ENCODE measurements at places on chromosomes 3 and 15. TPM values are rescaled to one million over a fixed set of nuclear protein-coding genes. Genes with fewer than 3 reads are reported as not detected.

Gene SEMA7A
- 2.0 TPM for total RNA-seq

Gene GPR27
- total RNA-seq, result 2.3 TPM

Gene FNDC3B
- total RNA-seq, result 133 TPM

Gene IMPG2
- 0.27 TPM for total RNA-seq

Gene DZIP1L
- total RNA-seq, result 12.7 TPM

Gene GABRB3
- 15.0 TPM for total RNA-seq

Gene FSIP1
- 1.9 TPM for total RNA-seq

Gene INKA1
- total RNA-seq, result 5.0 TPM

Gene CHDH
- total RNA-seq, result 26.9 TPM

Gene MEGF11
- not detected for total RNA-seq

Data from thyroid gland (tissue), 4 donors.